Urinary bladder (tissue), 4 donors: ENCODE measurements at places on chromosomes 7 and 10. TPM values are rescaled to one million over a fixed set of nuclear protein-coding genes. Genes with fewer than 3 reads are reported as not detected.
A peak's percentile ranks its signal among the peaks of the same experiment; 100 is the strongest.

DNA sequence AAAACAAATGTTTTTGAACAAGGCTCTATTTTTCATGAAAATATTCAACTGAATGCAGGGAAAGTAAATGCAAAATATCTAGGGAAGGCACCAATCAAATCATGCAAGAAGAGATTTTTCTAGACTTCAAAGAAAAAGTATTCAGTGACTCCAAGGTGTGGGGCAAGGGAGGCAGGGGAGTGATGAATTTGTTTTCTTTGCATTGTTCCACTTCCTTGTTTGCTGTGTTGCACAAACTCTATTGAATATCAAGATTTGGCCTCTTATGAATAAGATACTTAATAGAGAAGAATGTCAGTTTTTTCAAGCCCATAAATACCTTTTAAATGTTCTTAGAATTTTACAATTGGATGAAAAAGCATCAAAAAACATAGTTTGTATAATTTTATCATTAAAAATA, 26.4 kb downstream of the STEAP1 start:
- DNase-seq, result no peak

- DNase-seq, result no peak
Measured at GRCh38 chr10:49649936-49650723, 29.3 kb upstream of the C10orf53 start.

DENND11 gene
- polyA plus RNA-seq, result 7.4 TPM

DNA sequence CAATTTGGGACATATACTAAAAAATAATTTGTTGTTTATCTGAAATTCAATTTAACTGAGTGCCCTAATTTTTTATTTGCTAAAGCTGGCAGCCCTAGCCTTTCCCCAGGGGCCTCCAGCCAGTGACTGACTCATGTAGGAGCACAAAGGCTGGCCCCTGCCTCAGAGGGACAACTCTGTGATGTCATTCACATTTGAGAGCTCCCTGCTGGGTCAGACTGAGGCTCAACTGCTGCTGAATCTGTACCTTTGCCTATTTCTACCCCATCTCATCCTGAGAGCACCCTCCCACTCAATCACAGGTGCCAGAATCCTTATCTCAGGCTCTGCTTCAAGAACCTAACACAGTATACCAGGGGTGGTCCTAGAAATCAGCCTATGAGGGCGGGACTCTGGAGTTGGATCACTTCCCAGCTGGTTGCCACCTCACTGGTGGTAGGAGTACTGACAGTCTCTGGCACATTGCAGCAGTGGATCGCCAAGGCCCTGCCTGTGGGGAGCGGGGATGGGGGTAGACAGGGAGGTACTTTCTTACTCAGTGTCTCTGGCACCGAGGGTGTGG, 11.6 kb downstream of the GCK start:
- DNase-seq, result no peak

DNA sequence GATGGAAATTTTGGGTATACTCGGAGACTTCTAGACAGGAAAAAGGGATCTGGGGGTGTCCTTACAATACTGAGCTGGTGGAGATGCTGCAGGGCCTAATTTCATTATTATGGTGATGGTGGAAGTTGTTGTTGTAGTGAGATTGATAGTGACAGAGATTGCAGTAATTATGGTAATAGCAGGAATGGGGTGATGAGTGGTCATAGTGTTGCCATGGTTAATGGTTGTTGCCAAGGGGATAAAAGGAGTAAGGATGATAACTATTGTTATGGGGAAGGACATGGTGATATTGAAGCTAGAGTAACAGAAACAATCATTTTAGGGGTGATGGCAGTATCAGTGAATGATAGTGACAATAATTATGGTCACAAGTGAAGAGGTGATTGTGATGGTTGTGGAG, 27.1 kb upstream of the LBX1 start:
- DNase-seq, result no peak

GRCh38 chr7:120353171-120353570, 80.2 kb downstream of the KCND2 start:
- no peak for DNase-seq

DNA sequence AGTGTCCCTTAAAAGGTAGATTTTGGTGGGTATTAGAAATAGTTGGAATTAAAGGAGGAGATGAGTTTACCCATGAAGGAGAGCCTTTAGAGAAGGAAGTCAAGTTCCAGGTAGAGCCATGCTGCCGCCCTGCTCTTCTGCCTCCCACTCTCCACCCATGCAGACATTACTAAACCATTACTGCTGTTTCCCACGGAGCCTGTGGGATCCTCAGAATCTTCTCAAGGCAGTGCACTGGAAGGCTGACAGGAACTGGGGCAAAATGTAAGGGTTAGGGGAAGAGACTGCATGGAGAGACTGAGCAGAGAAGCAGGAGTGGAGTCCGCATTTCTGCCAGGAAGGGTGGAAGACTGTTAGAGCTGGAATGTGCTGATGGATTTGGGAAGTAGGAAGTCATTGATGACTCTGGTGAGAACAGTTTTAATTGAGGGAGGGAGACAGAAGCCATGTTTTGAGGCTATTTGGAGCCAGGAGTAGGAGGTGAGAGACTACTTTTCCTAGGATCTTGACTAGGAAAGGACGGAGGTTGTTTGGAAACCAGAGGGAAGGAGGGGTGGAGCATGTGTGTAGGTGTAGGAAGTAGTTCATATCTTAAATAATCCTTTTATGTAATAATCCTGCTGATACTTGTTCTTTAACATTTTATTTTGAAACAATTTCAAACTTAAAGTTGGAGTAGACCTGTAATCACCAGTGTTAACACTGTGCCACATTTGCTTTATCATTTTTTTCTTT, 109.0 kb downstream of the CCNY start:
- DNase-seq, result no peak

FAM13C gene
- 5.9 TPM for polyA plus RNA-seq

DNA sequence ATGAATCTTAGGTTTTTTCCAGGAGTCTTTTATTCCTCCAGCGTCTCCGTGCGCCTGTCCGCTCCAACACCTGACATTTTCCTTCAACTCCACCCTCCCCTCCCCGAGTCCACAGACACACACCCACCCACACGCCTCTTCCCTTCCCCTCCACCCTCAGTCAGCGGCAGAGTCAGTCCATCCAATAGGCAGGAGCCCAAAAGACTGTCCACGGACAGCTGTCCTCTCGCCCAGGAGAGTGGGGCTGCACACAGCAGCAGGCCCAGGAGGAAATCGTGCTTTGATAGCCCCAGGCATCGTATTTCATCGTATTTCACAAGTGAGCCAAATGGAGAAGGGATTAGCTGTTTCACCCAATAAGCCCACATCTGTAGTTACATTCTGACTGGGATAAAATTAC, 285.1 kb downstream of the ZEB1 start:
- DNase-seq, result no peak

ZNF853 gene
- polyA plus RNA-seq, result 13.2 TPM

- no peak for DNase-seq
Measured at GRCh38 chr7:112084520-112084971, 121.7 kb downstream of the DOCK4 start.

DNA sequence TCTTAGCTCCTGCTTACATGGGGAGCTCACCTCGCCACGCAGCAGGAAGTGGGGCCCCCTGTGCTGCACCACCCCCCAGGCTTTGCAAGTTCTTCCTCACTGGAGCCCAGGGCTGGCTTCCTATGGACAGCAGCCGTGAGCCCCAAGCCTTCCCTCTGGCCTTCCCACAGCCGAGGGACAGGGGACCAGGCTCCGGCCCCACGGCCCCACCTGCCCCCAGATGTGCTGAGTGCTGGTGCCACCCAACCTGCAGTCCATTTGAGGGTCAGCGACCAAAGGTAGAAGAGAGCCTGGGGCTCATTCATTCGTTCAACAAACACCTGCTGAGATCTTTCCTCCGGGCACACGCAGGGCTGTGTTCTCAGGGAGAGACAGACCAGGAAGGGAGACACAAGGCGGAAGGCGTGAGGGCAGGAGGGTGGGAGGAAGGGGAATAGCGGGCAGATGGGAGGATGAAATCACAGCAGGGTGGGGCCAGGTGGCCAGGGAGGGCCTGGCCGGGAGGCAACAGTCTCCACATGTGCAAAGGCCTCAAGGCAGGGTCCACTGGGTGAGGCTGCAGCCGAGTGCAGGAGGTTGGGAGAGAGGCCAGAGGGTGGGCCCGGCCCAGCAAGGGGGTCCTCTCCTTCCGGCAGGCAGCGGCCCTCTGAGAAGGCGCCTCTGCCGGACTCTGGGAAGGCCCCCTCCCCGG, 100.1 kb downstream of the FOXL3 start:
- DNase-seq, result no peak

DNA sequence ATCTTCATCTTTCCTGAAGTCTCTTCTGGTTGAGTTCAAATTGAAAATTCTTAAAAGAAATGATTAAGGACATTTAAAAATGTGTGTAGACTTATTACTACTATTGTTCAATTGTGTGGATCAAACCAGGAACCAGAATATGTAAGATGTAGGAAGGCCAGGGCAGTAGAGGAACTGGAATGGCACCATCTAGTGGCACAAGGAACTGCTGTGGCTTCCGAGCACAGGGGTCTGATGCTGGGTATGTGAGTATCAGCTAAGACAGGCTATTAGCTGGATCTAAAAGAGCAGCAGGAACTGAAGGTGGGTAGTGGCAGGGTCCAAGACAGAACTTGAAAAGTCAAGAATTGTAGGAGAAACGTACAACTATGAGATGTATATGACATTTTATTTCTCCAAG, 247.3 kb downstream of the SEMA3A start:
- DNase-seq, result no peak

FGL2 gene
- polyA plus RNA-seq, result 106 TPM

- no peak for DNase-seq
Measured at GRCh38 chr10:6046773-6047611, 15.2 kb downstream of the IL2RA start.

- no peak for DNase-seq
Measured at GRCh38 chr7:155353256-155353897, 55.7 kb downstream of the INSIG1 start.

GRCh38 chr7:30503274-30504212, 1.1 kb downstream of the GGCT start:
- no peak for DNase-seq

GRCh38 chr7:156223935-156224832, 411.9 kb upstream of the SHH start:
- no peak for DNase-seq

GRCh38 chr10:113313048-113313602, 239.7 kb upstream of the HABP2 start:
- DNase-seq, result no peak

DNA sequence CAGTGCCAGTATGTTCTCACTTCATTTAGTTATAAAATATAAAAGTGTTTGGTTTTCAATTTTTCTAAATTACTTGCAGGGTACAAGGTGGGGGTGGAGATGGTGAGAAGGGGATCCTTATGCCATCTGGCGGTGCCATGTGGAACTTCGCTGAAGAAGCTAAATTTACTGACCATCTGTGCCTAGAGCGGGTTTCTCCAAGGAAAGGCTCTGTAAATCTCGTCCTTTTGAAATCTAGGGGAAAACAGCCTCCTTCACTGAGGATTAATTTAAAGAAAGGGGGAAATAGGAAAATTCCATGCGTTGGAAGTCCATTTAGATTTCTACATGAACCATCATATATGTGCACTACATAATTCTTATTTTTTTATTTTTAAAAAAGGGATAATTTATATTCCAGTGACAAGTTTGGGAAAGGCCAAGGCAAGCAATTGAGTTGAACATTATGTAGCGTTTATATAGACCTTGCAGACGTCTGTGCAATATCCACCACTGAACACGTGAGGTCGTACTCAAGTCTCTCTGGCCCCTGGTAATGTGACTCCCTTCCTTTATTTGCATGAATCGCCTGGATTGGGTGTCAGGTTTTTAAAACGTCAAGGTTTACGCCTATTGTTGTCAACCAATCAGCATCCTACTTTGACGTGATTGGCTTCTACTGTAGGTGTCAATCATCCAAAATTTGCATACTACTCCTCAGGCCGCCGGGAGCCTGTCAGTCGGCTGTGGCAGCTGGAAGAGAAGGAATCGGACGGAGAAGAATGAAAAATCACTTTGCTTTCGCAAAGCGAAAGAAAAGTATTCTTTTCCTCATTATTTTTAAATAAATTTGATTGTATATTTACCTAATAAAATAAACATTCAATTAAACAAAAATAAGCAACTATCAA, 297.1 kb upstream of the NFE2L3 start:
- DNase-seq, result peak; percentile 94

PIK3CG gene
- polyA plus RNA-seq, result 0.82 TPM

GRCh38 chr7:80014511-80014910, 120.1 kb upstream of the GNAI1 start:
- DNase-seq, result no peak

DNA sequence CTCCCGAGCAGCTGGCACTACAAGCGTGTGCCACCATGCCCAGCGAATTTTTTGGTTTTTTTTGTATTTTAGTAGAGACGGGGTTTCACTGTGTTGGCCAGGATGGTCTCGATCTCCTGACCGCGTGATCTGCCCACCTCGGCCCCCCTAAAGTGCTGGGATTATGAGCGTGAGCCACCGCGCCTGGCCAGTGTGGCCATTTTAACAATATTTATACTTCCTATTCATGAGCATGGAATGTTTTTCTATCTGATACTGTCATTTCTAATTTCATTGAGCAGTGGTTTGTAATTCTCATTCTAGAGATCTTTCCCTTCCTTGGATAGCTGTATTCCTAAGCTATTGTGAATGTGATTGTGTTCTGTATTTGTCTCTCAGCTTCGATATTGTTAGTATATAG, 96.2 kb downstream of the GLCCI1 start:
- no peak for DNase-seq

DNA sequence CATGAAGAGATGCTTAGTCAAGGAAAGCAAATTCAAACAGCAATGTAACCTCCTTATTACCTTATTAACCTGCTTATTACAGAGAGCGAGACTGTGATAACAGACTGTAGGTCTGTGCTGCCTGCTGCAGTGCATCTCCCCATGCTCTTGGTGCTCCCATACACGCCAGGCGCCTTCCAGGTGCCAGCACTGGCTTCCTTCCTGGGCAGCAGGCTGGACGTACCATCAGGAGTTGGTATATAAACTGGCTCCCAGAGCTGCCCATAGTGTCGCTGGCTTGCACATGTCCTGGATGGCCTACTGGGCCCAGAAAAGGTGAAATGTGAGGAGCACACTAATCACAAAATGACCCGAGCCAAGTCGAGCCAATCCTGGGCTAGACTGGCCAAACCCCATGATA, 13.5 kb downstream of the ATP6V0E2 start:
- DNase-seq, result no peak

DNA sequence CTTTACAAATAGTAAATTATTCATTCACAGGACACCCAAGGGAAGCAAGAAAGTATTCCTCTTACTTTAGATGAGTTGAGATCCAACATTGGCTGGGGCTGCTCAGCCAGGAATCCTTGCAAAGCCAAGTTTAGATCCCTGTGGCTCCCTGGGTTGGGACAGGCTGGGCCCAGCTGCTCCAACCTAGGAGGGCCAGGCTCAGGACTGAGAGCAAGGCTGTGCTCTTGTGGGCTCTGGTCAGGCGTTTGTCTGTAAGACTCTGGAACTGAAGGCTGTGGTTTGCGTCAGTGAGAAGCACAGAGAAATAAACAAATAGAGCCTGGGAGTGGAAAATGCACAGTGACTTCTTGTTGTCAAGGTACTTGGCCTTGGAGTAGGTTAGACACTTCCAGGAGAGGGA, 53.2 kb upstream of the TMEM273 start:
- DNase-seq, result no peak

PNLIPRP3 gene
- polyA plus RNA-seq, result 0.27 TPM

GRCh38 chr7:149795126-149795525, 21.7 kb upstream of the ZNF467 start:
- DNase-seq, result no peak

GRCh38 chr10:78457804-78458482, 424.3 kb downstream of the RPS24 start:
- DNase-seq, result no peak
